SK-N-DZ (cell line): ENCODE measurements at places on chromosomes 12 and 14.
A peak's percentile ranks its signal among the peaks of the same experiment; 100 is the strongest.

DNA sequence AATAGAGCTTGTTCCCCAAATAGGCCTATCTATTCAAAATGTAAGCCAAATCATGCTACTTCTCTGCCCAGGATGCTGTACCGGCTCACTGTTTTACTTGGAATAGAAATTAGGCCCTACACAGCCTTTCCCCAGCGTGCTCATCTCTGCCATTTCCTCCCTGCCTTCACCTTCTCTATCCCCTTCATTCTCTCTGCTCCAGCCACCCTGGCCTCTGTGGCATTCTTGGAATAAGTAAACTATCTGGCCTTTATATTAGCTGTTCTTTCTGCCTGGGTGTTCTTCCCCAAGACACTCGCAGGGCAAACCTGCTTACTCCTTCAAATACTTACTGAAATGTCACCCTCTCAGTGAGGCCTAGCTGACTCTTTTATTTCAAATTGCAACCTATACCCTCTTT, 30.9 kb upstream of the DYRK2 start:
- DNase-seq, result no peak

DNA sequence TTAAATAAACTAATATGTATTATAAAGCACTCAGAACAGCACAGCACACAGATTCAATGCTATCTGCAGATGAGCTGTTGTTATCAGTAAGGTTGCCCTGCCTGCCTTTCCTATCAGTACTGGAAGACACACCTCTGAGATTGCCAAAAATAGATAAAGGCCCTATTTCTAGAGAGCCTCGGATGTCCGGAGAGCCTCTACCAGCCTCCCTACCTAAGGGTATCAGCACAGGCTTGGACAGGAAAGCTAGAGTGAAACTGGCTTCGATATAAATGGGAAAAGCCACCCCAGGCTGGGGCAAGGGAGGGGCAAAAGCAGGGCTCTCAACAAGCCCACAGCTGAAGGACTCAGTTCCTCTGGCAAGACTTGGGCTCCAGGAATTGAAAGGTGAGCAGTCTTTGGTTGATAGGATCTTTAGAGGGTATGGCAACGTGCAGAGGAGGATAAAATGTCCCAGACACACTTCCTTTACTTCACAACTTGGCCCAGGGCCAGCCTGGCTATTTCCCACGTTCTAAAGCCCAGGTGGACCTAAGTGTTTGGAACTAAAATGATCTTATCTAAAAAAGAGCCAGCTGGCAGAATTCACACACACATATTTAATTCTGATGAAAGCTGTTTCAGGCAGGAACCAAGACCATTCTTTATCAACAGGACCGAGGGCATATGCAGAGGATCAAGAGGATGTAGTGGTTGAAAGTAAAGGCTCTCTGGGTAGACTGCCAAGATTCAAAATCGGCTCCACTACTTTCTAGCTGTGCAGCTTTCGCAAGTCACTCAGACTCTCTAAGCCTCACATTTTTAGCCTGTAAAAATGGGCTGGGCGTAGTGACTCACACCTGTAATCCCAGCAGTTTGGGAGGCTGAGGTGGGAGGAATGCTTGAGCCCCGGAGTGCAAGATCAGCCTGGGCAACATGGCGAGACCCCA, 37.8 kb upstream of the ITPR2 start:
- peak; percentile 94 for DNase-seq

DNA sequence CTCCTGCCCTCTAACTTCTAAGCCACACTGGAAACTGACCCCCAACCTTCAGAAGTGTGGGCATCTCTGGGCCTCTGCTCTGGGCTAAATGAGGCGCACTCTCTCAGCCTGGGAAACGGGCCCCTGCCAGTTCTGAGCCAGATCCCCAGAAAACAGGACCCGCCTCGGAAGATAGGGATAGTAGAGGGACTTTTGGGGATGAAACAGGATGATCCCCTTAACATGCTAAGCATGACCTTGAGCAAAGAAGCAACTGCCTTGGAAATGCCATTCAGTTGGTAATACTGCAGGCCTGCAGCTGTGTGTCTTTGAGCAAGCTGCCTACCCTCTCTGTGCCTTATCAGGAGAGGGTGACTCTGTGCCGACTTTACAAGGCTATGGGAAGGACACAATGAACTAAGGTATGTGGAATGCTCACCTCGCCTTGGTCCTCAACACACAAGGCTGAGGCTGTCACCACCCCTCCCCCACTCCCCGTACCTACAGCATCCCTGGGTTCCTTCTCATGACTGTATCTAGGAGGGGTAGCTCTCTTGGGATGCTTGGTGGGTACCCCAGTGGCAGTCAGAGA, 54.0 kb downstream of the NCOR2 start:
- no peak for DNase-seq

GRCh38 chr12:110253176-110253575, 27.9 kb upstream of the ATP2A2 start:
- no peak for DNase-seq

DNA sequence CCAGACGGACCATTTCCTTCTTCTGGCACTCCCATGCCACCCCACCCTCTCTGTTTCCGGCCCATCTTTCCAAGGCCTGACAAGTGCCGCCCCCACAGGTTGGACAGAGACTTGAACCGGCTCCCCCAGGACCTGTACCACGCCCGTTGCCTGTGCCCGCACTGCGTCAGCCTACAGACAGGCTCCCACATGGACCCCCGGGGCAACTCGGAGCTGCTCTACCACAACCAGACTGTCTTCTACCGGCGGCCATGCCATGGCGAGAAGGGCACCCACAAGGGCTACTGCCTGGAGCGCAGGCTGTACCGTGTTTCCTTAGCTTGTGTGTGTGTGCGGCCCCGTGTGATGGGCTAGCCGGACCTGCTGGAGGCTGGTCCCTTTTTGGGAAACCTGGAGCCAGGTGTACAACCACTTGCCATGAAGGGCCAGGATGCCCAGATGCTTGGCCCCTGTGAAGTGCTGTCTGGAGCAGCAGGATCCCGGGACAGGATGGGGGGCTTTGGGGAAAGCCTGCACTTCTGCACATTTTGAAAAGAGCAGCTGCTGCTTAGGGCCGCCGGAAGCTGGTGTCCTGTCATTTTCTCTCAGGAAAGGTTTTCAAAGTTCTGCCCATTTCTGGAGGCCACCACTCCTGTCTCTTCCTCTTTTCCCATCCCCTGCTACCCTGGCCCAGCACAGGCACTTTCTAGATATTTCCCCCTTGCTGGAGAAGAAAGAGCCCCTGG, 1.2 kb upstream of the CMTM5 start:
- no peak for DNase-seq

DNA sequence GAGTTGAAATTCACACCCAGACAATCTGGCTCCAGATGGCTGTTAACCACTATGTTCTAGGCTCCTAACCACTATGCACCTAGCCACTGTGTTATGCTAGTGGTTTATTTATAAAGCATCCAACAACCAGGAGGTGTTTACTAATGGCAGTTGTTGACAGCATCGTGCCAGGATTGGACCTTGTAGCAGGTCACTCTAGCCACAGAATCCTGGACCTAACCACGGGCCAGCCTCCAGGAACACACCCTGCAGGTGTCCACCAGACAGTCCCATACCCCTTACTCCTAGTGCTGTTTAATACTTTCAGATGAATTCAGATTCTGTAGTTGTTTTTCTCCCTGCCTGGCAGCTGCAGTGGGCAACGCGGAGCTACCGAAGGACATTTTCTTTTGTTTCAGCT, 109.4 kb upstream of the MYL2 start:
- no peak for DNase-seq

- no peak for DNase-seq
Measured at GRCh38 chr14:75003250-75004027, 718 bp downstream of the EIF2B2 start.

DNA sequence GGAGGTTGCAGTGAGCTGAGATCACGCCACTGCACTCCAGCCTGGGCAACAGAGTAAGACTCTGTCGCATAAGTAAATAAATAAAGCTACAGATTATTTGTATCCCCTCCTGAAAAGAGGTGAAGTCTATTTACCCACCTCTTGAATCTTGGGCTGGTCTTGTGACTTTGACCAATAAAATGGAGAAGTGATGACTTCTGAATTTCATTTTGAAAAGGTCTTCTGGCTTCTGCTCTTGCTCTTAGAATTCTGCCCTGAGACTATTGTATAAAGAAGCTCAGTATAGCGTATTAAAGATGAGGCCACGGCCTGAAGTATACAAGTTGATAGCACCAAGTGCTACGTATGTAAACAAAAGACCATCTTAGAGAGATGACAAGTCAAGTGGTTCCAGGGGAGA, 88.3 kb upstream of the AMN1 start:
- DNase-seq, result no peak

- no peak for DNase-seq
Measured at GRCh38 chr12:6641131-6641530, 5.4 kb upstream of the LPAR5 start.

DNA sequence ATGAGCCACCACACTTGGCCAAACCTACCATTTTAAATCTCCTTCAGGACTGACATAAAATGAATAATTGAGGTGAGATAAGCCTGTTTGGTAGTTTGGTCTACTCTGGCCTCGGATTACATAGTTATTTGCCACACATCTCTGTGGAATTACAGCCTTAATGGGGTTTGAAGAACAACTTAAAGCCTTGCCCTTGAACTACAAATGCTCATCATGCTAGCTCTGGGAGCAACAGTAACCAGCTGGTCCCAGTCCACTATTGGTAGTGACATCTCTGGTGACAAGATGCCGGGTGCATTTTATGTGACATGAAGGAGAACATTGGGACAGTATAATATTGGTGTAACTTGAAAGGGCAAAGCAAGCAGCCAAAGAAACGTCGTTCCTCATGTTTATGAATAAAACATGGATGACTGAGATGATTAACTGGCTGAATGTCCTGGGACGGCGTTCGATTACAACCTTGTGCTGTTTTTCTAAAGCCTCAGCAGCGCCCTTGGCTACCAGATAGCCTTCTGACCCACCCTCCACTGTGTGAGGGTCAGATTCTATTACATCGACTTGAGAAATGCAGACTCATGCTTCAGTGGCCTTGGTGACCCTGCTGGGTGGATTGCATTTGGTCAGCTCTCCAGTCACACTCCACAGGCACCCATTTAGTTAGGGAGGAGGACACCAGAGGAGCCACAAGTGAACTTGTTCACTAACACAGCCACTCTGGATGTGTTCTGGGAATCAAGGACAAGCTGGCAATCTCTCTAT, 41.5 kb downstream of the BEST3 start:
- DNase-seq, result no peak

DNA sequence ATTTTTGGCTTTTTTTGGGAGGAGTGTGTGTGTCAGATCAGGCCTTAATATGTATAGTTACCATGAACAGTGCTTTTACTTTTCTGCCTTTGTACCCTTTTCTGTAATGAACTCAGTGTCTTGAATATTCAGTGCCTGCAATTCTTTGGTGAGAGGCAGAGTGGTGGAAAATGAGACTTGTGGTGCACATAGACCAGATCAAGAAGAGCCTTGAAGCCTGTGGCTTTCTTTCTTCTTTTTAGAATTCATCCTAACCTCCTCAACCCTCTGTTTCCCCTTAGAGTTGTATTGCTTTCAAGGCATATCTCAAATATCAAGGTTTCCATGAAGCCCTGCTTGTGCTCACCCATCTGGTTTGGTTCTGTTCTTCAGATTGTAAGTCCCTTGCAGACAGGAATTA, 2.6 kb downstream of the YLPM1 start:
- DNase-seq, result no peak

GRCh38 chr12:14951851-14952250, 9.6 kb downstream of the ARHGDIB start:
- DNase-seq, result no peak

DNA sequence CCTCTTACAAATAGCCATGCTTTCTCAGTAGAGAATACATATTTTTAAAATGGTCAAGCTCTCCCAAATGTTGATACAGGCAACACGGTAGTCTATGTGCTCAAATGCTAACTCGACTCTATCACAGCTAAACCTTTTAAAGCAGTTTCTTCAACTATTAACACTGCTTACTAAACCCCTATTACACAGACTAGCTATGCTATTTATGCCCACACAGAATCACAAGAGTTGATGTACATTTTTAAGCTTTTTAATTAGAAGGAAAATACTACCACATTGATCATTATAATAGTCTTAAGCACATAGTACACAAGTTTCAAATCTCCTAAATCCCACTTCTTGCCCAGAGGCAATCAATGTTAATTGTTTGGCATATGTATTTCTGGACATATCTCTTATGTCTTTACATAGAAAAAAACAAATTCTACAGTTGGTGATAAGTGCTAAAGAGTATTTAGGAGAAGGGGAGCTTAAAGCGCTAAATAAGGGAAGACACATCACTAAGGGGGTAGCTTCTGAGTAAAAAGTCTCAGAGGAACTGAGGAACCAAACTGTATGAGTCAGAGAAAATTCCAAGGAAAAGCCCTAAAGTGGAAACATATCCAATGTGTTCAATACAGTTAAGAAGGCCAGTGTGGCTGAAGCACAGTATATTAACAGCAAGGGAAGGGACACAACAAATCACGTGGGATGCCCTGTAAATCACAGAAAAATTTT, 13.7 kb downstream of the HNRNPC start:
- no peak for DNase-seq

DNA sequence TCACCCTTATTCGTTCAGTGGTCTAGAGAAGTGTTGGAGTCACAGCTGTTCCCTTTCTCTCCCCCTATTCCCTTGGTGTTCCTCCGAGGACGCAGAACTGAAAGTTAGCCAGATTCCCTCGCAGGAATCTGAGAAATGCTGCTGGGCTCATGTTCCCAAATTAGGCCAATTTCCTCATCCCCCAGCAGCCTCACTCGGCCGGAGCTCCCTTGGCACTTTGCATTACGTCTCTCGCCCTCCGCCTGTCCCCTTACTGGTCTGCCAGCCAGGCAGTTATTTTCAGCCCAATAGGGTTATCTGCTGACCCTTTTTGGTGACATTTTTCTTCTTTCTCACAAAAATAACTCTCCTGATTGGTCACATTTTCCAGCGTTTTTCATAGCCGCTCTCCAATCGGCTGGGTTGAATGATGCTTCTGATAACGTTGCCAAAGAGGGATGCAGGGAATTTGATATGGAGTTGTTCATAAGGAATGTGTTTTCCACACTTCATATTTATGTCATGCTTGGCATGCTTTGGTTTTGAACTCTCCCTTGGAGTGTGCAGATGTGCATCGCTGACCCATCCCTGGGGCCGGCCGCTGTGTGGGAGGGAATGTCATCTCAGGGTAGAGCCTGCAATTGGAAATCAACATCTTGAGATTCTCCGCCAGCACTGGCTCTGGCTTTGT, 9.9 kb downstream of the IFT43 start:
- no peak for DNase-seq

GRCh38 chr12:26465419-26466097, 270.2 kb downstream of the SSPN start:
- no peak for DNase-seq

DNA sequence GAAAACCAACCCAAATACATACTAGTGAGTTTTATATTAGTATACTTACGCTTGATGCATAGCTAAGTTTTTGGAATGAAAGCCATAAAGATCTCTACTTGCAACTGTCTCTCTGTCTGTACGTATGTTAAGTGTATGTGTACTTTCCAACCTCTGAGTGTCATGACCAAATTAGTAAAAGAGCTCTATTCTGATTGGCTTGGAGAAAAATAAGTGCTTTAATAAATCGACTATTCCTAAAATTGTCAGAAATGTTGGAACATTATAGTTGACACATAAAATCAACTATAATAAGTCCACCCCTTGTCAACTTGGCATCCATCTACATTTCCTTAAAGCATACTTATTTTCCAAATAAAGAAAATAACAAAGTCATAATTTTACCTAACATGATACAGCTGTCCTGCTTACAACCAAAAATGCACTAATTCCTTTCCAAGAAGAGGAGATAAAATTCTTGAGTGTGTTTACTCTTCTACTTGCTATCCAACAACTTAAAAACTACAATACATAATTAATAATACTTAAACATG, 507.4 kb upstream of the ATP2B1 start:
- DNase-seq, result no peak
